ENCODE measurements at places on chromosomes 2 and 18. TPM values are rescaled to one million over a fixed set of nuclear protein-coding genes. Genes with fewer than 3 reads are reported as not detected.

The HOXD11 gene
- not detected for total RNA-seq

The TYMS gene
- total RNA-seq, result 307 TPM

The PCARE gene
- not detected for total RNA-seq

The SERPINB7 gene
- not detected for total RNA-seq

DNA sequence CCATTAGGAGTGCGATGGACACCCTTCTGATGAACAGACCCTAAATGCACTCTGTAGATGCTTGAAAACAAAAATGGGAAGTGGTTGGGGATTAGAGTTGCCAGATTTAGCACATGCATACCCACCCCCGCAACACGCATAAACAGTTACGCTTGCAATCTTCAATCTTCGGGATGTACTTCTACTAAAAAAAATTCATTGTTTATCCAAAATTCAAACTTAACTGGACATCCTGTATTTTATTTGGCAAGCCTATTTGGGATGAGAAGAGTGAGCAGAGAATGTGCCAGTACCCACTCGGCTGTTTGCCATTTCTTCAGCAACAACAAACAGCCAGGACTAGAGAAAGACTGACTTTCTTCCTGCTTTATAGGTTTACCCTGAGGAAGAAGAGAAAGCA, 18.4 kb downstream of the KIAA2012 start:
- no peak overlapping the region for H3K4me3 ChIP-seq
- no peaks in the 10 kb centered on the region for H3K4me1 ChIP-seq
- no peak overlapping the region for H3K27ac ChIP-seq
- no peak for DNase-seq
- no peaks in the 10 kb centered on the region for H3K27me3 ChIP-seq
- no peaks in the 10 kb centered on the region for H3K36me3 ChIP-seq

GRCh38 chr2:59458800-59459199, 1094.7 kb downstream of the BCL11A start:
- H3K4me3 ChIP-seq, result no peak overlapping the region
- H3K4me1 ChIP-seq, result no peaks in the 10 kb centered on the region
- no peaks in the 10 kb centered on the region for H3K27me3 ChIP-seq
- no peak for DNase-seq
- no peaks in the 10 kb centered on the region for H3K36me3 ChIP-seq

DNA sequence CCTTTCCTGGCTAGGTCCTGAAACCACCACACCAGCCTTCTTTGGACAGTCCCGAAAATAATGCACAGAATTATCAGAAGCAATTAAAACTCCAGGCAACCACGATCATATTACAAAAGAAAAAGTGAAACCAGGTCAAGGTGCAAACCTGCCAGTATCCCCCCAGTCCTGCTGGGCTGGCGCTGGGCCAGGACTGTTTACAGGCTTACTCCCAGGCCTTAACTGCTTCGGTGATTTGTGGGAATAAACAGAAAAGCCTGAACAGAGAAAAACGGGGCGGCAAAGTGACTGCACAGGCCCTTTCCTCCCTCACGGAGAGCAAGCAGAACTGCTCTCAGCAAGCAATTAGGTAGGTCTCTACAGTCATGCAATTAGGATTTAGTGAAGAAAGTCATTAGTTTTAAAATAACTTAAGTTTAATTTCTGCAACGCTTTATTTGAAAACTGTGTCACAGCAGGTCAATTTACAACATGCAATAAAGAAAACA, 1.3 kb downstream of the HDAC4 start:
- H3K27ac ChIP-seq, result peak overlapping the region; percentile 40
- DNase-seq, result peak; percentile 50
- no peaks in the 10 kb centered on the region for H3K36me3 ChIP-seq
- H3K4me3 ChIP-seq, result peak overlapping the region; percentile 54
- H3K27me3 ChIP-seq, result no peaks in the 10 kb centered on the region
- H3K4me1 ChIP-seq, result peaks cover 34% of the 10 kb centered on the region

GRCh38 chr18:8298186-8298585, 311.1 kb upstream of the RAB12 start:
- no peaks in the 10 kb centered on the region for H3K27me3 ChIP-seq
- H3K27ac ChIP-seq, result no peak overlapping the region
- DNase-seq, result no peak

DNA sequence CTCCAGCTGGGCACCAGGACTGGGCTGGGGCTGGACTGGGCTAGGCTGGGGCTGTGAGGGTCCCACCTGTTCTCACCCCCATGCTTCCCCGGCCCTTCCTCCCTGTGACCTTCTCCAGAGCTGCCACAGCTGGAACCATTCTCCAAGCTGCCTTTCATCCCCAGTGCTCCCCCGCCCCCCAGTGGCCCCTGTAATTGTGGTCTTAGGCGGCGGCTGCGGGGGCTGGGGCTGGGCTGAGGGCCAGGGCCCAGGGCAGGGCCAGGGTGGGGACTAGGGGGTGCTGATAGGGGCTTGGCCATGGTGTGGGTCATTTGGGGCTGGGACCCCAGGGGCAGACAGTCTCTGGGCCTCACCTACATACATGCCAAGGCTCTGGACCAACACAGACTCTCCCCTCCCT, 2.8 kb upstream of the WNT10A start:
- no peak overlapping the region for H3K27ac ChIP-seq
- H3K4me1 ChIP-seq, result peaks cover 43% of the 10 kb centered on the region
- no peaks in the 10 kb centered on the region for H3K36me3 ChIP-seq
- H3K27me3 ChIP-seq, result peaks cover 16% of the 10 kb centered on the region
- DNase-seq, result no peak
- H3K4me3 ChIP-seq, result no peak overlapping the region
